ENCODE measurements at places on chromosomes 5 and 9.

GRCh38 chr5:79793722-79794121, 104.1 kb downstream of the CMYA5 start:
- DNase-seq, result no peak

GRCh38 chr5:112637343-112637742, 100.3 kb upstream of the APC start:
- no peak for DNase-seq

DNA sequence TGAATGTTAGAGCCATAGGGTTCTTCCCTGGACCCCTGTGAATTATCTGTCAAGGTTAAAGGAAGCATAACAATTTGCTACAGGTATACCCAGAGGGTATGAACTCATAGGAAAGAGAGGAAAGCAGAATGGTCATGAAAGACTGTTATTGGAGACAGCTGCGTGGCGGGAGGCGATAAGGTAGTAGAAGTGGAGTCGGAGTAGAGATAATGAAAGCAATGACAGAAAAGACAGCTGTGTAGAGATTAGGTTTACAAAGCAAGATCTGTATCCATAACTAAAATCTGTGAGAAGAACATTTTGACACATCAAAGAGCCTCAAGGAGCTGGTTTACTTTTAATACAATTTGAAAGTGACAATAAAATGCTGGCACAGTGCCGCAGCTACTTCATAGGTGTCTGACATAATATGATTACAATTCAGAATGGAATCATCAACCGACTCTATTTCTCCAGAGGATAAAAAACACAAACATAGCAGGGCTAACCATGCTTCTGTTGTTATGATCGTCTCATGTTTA, 603.9 kb downstream of the CDH12 start:
- DNase-seq, result no peak

DNA sequence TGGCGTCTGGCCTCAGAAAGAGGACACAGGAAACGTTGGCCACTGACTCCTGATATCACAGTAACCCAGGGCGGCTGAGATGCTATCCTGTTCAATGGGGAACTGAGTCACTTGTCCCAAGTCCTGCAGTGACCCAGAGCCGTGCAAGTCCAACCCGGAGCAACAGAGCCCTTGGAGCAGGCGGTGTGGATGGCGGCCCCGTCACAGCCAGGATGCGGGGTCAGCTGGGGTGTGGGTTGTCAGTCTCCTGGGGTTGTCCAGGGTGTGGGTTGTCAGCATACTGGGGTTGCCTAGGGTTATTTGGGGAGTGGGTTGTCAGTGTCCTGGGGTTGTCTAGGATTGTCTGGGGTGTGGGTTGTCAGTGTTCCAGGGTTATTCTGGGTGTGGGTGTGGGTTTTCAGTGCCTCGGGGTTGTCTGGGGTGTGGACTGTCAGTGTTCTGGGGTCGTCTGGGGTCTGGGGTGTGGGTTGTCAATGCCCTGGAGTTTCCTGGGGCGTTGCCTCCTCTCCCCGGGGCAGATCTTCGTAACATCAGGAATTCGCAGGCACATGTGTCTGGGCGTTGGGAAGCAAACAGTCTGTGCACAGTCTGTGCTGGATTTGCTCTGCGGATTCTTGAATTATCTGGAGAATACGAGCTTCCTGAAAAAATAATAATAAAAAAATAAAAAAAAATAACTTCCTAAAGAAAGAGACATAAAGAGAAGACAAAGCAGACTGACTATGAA, 257.5 kb downstream of the PARP8 start:
- no peak for DNase-seq

- no peak for DNase-seq
Observed at GRCh38 chr5:169668732-169669131, 31.7 kb downstream of the DOCK2 start.

- DNase-seq, result peak; percentile 71
Observed at GRCh38 chr5:176837707-176838115, 27.4 kb downstream of the UNC5A start.

- peak; percentile 28 for DNase-seq
Observed at GRCh38 chr9:109401169-109401989, 80.5 kb upstream of the EPB41L4B start.

GRCh38 chr5:55407984-55408383, 100.2 kb downstream of the MTREX start:
- no peak for DNase-seq

DNA sequence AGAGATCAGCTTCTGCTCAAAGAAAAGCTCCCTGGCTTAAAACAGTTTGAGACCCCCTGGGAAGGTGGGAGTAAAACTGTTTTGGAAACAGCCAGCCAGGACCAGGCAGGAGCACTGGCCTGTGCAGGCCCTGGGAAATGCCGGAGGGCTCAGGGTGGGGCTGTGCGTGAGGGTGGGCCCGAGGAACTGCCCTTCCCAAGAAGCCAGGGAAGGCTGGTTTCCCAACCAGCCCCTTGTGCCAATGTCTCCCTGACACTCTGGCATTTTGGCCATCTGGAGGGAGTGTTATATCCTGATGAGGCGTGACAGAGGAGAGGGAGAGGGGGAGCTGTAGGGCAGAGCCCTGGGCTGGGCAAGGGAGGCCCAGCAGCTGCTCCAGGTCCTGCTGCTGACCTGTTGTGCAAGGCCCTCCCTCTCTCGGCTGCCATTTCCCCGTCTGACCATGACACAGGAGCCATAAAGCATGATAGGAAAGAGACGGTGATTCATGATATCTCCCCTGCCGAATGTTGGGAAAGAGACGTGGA, 16.1 kb downstream of the OLFML2A start:
- DNase-seq, result no peak

DNA sequence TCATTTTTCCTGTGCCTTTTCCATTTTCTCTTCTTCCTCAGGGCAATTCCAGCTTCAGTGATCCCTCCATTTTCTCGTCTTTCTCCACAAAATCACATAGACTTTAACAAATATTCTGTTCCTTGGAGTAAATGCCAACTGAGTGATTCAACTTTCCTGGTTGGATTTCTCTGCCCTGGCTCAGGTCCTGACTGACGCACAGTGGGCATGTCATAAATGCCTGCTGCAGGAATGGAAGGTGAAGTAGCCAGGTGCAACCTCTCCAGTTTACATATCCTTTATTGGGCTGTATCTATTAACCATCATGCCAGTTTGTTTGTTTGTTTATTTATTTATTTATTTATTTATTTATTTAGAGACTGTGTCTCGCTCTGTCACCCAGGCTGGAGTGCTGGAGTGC, 95.1 kb downstream of the MEF2C start:
- DNase-seq, result no peak

GRCh38 chr9:70601000-70601951, 186.8 kb upstream of the KLF9 start:
- DNase-seq, result no peak

- DNase-seq, result no peak
Observed at GRCh38 chr9:123798195-123798594, 131.7 kb downstream of the DENND1A start.

DNA sequence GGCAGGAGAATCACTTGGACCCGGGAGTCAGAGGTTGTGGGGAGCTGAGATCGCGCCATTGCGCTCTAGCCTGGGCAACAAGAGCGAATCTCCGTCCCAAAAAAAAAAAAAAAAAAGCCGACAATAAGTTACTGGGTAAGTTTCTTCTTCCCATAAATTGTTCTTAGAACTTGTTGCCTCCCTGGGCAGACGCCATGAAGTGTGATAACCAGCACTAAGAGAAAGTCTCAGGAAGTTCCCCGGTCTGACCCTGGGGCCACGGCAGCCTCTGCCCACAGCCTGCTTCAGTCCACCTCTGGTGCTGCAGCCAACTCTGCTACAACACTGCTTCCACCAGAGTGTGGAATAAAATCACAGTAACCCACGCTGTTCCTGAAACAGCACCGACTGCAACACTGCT, 19.1 kb downstream of the LPCAT1 start:
- DNase-seq, result no peak

DNA sequence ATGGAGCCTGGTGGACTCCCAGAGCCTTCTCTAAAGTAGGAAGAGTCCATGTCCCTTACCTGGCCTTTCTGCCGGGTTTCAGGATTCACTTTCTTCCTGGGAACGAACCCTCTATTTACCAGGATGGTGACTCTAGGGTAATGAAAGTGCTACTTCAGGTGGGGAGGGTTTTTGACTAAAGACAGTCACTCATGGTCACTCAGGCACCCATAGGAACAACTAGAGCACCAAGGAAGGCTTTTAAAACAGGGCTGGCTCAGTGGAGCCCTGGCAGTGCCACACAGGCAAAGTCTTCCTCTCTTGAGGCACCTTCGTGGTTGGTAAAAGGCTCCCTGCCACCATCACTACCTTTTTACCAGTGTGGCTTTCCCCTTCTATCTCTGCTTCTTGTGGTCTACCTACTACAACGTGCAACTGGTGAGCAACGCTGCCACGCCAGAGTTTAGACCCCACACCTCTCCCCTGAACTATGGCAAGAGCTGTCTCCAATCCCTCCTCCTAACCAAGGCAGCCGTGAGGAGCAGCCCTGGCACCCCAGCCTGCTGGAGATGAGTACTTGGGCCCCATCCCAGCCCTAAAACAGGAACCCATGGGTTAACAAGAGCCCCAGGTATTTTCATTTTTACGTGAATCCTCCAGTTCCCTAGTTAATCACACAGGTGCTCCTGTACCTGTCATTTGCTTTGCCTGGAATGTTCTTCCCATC, 3.5 kb downstream of the SURF1 start:
- DNase-seq, result no peak

DNA sequence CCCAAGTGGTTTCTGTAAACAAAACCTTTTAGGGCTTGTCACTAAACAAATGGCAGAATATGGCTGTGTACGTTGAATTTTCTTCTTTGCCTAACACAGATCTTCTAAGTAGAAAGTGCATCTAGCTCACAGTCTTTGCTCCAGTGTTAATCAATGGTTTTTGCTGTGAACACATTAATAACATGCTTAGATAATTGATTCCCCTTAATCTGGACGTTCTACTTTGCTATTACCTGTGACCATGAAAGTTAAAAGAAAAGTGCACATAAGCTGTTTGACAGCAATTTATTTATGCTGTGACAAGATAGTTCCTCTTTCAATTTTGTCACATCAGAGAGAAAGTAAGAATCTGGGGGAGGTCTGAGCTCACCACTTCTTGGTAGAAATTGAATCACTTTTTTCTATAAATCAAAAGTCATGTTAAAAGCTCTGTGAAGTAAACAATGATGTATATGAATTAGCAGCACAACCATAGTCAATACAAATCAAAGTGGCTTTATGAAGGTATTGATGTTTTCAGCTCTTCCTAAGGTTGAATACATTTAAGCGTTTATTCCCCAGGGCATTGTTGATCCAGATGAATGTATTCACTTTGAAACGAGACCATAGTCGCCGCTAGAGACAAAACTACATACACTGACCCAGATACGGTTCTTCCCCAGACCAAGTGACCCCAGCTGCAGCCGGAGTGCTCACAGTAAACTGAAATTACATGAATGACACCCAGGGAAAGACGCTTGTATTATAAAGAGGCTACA, 174.6 kb upstream of the ZNF608 start:
- no peak for DNase-seq

- no peak for DNase-seq
Observed at GRCh38 chr9:20722221-20722620, 38.2 kb downstream of the FOCAD start.

- no peak for DNase-seq
Observed at GRCh38 chr9:125332527-125332926, 70.9 kb downstream of the GAPVD1 start.

GRCh38 chr5:6505416-6505755, 56.7 kb downstream of the UBE2QL1 start:
- DNase-seq, result no peak
